ENCODE measurements at places on chromosomes 5 and 9.

- no peak for DNase-seq
These were observed 21.7 kb downstream of the TCF7 start for GRCh38 chr5:134136221-134136631.

DNA sequence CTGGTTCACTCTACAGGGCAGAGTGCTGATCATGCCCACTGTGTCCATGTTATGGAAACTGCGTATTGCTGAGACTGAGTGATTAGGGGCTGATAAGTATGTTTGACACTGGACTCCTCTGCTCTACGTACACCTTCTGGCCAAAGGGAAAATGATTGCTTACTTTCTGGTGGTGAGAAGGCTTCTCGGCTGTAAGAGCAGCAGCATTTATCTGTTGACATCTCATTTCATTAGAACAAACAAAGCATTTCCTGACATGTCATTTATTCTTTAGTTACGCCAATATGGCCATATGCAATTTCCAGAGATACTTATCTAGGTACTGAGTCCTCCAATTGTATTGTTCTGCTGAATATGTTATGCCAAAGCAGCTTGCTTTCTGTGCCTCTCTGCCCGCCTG is 5.6 kb downstream of the FAXDC2 start:
- DNase-seq, result no peak

DNA sequence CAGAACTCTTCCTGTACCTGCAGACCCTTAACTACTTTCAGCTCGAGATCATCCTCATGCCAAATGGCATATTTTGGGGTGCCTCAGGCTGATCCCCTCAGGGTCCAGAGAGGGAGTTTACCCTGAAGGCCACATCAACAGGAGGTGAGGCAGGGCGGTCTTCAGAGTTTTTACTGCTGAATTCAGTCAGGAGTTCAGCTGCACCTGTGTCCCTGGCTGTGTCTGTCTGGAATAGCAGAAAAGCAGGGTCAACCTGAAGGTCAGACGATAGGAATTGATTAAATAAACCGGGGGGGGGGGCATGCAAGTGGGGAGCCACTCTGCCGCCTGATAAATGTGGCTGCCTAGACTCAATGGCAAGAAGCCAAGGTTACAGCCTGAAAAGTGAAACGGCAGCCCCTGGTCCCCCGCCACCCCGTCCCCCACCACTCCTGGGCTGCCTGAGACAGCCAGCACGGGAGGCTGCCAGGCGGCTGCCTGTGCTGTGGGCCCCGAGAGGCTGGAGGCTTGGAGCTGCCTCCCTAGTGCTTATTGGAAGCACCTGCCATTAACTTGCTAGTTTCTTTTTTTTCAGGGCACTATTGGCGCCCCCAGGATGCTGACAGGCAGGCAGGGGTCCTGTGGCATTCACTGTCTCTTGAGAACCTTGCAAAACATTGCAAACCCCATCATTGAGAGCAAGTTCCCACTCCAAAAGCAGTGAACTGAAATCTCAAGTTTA is 182.7 kb upstream of the PPP1R26 start:
- DNase-seq, result no peak

DNA sequence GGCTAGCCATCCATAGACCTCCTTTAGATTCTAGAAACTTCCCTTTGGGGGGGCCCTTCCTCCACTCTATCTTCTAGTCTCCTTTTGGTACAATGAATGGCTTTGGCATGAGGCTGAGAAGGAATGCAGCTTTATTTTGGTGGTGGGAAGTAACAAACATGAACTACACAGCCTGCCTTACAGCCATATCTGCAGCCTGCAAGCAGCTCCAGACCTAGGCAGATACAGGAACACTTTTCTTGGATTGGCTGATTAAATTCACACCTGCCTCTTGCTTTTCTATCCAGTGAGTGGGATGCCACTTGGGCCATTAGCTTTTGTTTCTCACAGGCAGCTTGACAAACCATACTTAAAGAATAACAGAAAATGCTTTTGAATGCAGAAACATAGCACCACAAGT is 28.2 kb downstream of the NR6A1 start:
- DNase-seq, result no peak

DNA sequence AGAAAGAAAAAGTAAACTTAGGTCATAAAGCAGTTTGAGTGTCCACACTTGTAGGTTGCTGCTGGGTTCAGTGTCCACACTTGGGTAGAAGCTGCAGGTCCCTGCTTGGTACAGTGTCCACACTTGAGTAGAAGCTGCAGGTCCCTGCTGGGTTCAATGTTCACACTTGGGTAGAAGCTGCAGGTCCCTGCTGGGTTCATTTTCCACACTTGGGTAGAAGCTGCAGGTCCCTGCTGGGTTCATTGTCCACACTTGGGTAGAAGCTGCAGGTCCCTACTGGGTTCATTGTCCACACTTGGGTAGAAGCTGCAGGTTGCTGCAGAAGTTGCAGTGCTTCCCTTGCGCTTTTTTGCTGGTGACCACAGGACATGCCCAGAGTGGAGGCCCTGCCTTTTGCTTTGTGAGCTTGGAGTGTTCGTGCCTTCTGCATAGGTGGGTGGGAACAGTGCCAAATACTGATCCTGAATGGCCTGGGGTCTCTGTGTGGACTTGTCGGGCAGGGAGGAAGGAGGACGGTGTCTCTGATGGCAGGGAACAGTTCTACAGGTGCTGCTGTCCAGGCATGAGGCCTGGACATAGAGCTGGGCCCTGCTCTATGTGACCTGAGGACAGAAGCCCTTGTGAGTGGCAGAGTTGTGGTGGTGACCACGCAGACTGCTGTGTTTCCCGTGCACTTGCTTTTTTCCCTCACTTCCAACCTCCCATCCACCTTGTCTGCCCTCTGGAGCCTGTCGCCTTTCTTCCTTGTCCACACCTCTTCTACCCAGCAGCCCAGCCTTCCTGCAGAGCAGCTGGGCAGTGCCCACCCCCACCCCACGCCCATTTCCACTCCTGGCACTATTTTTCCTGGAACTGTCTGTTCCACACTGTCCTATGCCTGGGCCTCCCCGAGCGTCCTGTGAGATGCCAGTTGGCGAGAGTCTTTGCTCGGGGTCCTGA is 120.8 kb downstream of the EHMT1 start:
- DNase-seq, result no peak

GRCh38 chr5:9373571-9373970 is 172.3 kb downstream of the SEMA5A start:
- DNase-seq, result no peak
